ENCODE measurements at places on chromosomes 11 and 22.

- no peak for DNase-seq
These were observed 173.5 kb upstream of the CTSC start for GRCh38 chr11:88511006-88511405.

DNA sequence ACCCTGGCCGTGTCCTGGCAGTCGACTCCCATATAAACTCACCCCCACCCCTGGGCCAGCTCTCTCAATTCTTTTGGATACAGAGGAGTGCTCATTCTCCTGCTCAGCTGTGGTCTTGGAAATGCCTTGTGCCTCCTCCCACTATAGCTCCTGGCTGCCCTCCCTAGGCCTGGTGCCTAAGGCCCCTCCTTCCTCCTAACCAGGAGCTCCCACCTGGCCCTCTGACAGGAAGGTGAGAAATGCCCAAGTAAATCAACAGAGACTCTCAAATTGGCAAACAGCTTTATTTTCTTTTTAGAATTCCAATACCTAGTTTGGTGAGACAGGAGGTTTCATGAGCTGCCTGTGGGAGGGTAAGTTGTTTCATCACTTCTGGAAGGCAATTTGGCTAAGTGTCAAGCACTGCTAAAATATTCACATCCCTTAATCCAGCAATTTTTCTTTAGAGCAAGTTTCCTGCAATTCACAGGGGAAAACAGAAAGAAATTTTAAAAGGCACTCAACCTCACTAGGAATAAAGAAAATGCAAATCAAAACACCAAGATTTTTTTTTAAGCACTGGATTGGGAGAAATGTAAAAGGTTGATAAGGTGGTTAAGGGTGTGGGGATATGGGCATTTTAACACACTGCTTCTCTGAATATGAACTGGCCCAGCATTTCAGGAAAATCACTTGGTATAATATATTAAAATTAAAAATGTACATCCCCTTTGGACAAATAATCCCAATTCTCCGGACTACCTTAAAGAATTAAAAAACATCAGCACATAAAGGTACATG, 209.7 kb upstream of the ARHGAP20 start:
- no peak for DNase-seq

- no peak for DNase-seq
These were observed 8.8 kb downstream of the MADD start for GRCh38 chr11:47278769-47279168.

- no peak for DNase-seq
These were observed 22.4 kb downstream of the SLC22A6 start for GRCh38 chr11:62962391-62962790.

GRCh38 chr11:126914941-126915340, 85.6 kb downstream of the KIRREL3 start:
- DNase-seq: no peak

DNA sequence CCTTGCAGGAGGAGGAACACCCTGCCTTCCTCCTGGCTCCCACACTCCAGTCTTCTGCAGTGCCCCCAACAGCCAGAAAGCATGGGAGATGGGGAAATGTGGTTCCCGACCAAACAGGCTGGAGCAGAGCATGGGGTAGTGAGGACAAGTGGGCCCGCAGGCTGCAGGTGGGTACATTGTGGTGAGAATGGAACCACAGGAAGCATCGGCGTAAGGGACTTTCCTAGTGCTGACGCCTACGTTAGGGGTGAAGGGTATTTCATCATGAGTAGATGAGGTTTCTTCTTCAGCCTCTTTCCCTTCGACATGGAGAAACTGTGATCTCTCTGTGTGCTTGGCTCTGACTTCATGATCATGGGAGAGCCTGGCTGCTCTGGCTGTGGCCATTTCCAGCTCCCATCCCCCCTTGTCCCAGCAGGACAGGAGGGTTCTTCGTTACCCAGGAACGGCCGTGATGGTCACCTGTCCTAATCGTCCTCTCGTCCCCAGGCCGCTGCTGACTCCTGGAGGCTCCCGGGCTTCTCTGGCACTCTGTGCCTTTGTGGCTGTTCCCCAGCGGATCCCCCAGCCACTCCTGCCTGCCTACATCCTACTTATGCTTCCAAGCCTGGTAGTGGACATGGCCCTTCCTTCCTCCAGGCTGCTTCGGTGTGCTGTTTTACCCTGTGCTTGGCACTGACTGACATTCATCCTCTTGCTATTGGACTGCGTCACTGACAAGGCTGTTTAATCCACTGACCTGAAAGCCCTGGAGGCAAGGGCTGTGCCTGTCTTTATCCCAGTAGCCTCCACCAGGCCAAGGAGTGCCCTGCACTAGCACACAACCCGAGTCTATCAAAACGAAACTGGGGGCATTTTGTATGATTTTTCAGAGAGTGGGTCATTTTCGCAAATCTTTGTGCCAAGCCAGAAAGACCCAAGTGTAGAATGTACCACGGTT, 65.2 kb upstream of the CECR2 start:
- DNase-seq: no peak

DNA sequence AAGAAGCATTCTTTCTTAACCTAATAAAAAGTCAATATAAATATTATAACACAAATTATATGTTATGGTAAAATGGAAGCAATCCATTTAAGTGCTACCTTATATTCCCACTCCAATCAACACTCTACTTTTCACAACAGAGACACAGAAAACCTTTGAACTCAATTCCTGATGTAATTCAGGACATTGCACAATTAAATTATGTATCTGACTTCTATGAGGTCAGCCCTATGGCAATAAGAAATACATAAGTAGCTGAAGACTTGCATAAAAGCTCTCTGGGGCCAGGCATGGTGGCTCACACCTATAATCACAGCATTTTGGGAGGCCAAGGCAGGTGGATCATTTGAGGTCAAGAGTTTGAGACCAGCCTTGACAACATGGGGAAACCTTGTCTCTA, 6.8 kb downstream of the OR4D10 start:
- DNase-seq: no peak

- DNase-seq: no peak
These were observed 134.4 kb upstream of the NCAM1 start for GRCh38 chr11:112826788-112827187.

- DNase-seq: no peak
These were observed 139.1 kb downstream of the SLC17A6 start for GRCh38 chr11:22477312-22477711.

DNA sequence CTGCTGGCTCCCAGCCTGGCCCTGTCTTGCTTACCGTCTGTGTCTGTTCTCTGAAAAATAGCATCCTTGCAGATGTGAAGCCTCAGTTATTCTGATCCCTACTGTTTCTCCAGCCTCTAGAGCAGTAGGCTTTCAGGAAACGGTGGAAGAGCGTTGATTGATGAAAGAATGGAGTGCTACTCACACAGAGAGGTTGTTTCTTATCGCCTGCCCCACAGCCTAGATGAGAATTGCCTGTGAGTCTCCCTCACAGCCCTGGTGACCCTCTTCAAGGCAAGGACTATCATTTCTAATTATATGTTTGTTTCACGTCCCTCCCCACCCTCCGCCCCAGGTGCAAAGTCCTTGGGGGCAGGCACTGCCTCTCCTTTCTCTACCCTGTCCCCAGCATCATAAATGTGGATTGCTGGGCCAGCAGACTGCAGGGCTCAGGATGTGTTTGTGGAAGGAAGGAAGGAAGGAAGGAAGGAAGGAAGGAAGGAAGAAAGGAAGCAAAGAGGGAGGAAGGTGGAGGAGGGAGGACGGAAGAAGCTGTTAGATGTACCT, 575.3 kb upstream of the B3GAT1 start:
- no peak for DNase-seq

- no peak for DNase-seq
These were observed 646.0 kb downstream of the TBC1D22A start for GRCh38 chr22:47408409-47408808.

- DNase-seq: no peak
These were observed 20.9 kb upstream of the DRD2 start for GRCh38 chr11:113496026-113496651.

GRCh38 chr22:44249376-44250147, 63.2 kb downstream of the SHISAL1 start:
- DNase-seq: no peak

DNA sequence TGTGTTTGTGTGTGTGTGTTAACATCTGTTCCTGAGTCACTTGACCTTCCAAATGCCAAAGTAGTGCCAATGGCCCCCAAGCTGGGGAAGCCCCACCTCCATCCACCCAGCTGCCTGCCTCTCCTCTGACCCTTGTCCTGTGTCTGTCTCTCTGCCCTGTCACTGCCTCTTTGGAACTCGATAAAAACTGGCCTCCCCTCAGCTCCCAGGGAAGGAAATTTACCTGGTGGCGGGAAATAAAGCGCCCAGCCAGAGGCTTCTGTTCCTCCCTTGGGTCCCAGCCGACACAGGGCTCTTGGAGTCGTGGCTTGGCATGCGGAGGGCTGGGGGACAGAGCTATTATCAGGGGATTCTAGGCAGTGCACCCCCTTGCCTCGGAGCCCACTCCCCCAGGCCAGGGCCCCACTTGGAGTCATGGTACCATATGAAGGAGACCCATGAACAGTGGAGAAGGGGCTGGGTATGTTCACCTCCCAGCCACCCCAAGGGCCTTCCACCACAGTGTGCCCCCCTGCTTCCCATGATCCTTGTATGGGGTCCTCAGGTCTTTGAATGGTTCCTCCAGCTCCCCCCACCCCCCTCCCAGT, 6.2 kb downstream of the KCNC1 start:
- DNase-seq: no peak

GRCh38 chr11:9636691-9637090, 27.2 kb upstream of the SWAP70 start:
- no peak for DNase-seq
